ENCODE measurements at places on chromosomes 11 and 22. TPM values are rescaled to one million over a fixed set of nuclear protein-coding genes. Genes with fewer than 3 reads are reported as not detected.
A peak's percentile ranks its signal among the peaks of the same experiment; 100 is the strongest.

DNA sequence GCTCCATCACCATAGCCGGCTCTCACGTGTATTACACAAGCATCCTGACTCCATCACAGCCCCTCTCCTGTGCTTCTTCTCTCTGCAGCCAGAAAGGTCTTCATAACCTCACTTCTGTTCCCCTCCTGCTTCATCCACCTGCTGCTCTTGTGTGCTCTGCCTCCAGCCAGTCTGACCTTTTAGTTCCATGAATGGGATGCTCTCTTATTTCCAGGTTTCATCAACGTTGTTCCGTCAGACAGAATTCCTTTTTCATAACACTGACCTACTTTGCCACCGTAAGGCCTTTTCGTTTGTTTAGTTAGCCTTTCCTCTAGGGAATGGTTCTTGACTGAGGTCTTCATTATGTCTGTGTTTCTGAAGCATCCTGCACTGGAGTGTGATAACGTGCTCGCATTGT, 18.8 kb downstream of the GRAMD1B start:
- no peak for DNase-seq

- no peak for DNase-seq
Observed at GRCh38 chr22:49930596-49931412, 12.4 kb downstream of the CRELD2 start.

- peak; percentile 67 for DNase-seq
Observed at GRCh38 chr11:32809313-32809712, 14.9 kb upstream of the CCDC73 start.

DNA sequence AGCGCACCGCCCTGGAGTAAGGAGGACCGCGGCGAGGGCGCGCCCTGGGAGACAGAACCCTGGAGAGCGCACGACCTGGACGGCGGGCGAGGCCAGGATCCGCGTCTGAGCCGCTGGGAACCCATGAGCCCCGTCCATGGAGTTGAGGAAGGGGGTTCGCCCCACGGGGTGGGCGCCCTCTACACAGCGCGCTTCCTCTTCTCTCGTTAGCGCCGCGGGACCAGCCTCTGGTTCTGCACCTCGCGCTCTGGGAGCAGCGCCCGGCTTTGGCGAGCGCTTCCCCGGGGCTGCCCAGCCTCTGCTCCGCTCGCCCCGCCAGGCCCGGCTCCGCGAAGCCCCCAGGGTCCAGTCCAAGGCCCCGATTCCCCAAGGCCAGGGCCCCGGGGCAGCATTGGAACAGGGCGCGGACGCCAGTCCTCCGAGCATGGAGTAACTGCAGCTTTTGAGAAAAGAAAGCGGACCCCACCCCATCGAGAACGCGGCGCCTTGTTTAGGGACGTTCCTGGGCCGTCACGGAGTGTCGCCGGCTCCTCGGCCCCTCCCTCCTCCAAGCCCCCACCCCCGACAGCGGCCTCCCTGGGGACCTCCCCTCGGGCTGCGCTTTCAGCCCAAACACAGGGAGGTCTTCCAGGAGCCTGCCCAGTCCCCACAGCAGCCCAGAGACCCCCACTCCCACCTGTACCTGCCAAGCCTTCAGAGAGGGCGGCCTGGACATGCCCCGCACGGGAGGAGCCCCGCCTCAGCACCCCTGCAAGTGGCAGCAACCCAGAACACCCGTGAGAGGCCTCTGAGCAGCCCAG, 56.2 kb downstream of the BRD1 start:
- DNase-seq = no peak

MS4A4E gene
- 0.42 TPM for polyA plus RNA-seq

- no peak for DNase-seq
Observed at GRCh38 chr11:117579161-117579560, 217.9 kb downstream of the DSCAML1 start.

GRCh38 chr11:44774731-44775130, 48.0 kb downstream of the TSPAN18 start:
- no peak for DNase-seq

- DNase-seq = no peak
Observed at GRCh38 chr11:116607027-116607426, 165.8 kb downstream of the BUD13 start.

DNA sequence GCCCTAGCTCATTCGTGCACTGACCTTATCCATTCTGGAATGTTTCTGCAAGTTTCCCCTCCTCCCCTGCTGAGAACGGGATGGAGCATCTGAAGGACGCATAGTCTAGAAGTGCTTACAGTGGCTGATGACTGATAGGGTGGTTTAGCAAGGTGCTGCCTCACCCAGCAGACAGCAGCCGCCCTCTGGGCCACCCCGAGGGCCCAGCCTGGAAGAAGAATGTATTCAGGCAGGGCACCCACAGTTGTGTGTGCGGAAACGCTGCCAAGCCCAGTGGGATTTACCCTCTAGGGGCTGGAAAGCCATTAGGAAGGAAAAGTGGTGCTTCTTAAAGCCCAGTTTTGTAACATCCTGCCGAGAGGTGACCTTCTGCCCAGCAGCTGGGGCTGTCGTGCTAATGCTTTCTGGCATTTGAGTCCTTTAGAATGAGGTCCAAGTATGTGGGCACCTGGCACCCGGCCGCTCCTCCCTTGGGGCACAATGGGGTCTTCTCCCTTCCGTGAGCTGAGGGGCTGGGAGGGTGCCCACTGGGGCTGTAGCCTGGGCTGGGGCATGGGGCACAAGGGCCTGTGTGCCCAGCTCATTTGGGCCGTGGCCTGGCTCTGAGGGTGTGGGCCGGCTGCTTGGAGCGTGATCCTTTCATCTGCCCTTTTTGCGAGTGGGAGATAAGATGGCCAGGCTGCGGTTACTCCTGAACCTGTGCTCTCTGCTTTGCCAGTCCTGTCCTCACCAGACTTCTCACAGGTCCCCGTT, 14.4 kb downstream of the FBLN1 start:
- no peak for DNase-seq

ARHGAP8 gene
- 30.0 TPM for polyA plus RNA-seq

Measured in renal cortex interstitium (tissue), 15 donors.